ENCODE measurements at places on chromosomes 7 and 10.

DNA sequence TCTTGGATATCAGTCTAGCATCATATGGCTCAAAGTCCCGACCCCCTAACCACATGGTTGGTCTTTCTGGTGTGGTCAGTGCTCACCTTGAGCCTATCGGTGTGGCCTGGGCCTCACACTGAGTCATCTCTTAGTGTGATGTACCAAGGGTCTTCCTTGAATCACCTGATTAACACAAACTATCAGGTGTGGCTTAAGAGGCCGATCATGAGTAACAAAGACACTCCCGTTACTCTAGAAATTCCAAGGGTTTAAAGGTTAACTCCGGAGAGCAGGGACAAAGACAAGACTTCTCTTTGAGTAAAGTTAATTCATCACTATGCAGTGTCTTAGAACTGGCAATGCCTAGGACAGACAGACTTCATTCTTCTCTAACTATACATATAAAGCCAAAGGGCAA, 52.3 kb upstream of the ARMC3 start:
- no peak for DNase-seq

DNA sequence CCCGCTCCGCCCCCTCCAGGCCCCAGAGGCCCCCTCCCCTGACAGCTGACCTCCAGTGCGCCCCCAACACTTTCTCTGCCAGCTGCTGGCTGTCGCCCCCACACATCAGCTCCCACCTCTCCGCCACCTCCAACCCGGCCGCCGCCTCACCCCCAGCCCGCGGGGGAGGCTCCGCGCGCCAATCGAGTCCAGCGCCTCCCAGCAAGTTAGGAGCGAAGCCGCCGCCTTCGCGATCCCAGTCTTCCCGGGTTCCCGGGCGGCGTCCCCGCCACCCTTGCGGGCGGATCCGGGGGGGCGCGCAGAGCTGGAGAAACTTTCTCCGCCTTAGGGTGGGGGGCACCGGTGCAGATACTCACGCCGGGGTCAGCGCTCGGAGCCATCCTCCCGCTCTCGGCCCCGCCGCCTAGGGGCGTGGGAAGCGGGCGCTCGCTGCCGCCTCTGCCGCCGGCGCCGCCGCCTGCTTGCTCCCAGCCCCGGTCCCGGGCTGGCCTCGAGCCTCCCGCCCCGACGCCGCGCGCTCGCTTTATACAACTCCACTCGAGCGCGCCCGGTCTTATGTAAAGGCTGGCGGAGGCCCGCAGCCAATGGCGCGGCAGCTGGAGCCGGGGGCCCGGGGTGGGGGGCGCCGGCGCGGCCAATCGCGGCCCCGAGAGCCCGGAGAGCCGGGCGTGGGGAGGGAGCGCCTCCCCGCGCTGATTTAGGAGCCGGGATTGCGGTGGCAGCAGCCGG, at the start of gene CRTAC1:
TSS of gene CRTAC1 (minus strand) at position 529 of the 729 bp plus-strand sequence. CDS start at position 380, 149 bp downstream.
- DNase-seq = peak; percentile 94

DNA sequence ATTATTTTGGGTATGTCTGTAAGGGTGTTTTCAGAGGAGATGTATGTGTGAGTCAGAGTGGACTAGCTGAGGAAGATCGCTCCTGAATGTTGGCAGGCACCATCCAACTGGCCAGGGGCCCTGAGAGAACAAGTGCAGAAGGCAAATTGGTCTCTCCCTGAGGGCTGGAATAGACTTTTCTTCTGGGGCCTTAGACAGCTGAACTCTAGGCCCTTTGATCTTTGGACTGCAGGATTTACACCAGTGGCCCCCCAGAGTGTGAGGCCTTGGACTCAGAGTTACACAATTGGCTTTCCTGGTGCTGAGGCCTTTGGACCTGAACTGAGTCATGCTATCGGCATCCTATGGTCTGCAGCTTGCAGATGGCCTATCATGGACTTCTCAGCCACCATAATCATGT, 217.2 kb downstream of the REEP3 start:
- DNase-seq = peak; percentile 74

DNA sequence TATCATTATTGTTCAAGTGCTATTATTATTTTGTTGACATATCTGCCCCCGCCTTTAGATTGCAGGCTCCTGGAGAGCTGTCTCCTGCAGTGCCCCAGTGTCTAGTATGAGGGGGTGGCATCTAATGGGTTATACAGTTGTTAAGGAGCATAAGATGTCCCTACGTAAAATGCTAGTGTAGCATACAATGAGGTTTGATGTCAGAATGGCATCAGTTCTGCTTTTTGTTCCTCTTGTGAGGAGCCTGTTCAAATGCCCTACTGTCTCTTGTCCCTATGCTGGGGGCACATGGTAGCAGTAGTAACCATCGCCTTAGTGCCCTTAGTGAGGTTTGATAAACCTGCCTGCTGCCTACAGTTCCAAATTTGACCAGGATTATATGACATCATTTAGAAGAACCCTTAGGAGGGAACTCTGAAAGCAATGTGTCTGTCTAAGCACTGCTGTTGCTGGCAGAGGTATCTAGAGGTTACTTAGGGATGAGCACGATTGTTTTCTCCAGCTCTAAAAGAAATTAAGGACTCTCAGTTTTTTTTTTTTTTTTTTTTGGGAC, 9.7 kb downstream of the CREM start:
- DNase-seq = no peak

- no peak for DNase-seq
Observed at GRCh38 chr10:97213431-97213830, 27.7 kb upstream of the SLIT1 start.

DNA sequence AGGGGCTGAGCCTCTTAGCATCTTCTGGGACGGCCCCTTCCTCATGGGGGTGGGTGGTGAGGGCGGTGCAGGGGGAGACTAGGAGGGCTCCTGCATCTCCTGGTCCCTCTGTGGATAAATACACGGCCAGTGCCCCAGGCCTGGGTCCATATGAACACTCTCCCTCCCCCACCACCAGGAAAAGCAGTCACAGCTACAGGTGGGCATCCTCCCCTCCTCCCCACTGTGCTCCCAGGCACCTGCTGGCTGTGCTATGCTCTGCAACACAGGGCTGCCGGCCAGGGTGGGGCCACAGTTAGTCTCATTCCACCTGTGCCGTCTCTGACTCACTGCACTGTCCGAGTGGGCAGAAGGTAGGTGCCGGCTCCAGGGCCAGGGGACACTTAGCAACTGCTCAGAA, 87.3 kb upstream of the INSIG1 start:
- no peak for DNase-seq

DNA sequence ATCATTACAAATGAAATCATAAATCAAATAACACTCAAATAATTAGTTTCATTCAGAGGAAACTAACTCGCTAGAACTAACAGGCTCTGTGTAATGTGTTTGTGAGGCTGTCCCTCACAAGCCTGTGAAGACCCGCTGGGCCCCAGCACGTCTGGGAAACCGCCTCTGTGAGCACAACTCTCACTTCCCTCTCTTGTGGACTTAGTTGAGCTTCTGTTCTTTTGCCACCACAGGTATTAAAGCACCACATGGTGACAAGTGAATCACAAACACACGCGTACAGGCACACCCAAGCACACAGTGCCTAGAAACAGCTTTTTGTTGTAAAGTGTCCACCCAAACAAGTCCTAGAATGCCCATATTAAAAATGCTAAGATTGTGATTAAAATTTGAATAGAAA, 51.0 kb downstream of the ZNF777 start:
- DNase-seq = no peak

Data from endodermal cell (in vitro differentiated cells).